Gastrocnemius medialis (tissue), 4 donors: ENCODE measurements at places on chromosomes 11 and 22. TPM values are rescaled to one million over a fixed set of nuclear protein-coding genes. Genes with fewer than 3 reads are reported as not detected.

- DNase-seq, result no peak
Measured at GRCh38 chr11:90639461-90639993, 416.7 kb upstream of the CHORDC1 start.

- DNase-seq, result no peak
Measured at GRCh38 chr22:38347944-38348750, 30.9 kb upstream of the CSNK1E start.

GRCh38 chr11:119476666-119477331 lies 53.8 kb upstream of the THY1 start:
- no peak for DNase-seq

DNA sequence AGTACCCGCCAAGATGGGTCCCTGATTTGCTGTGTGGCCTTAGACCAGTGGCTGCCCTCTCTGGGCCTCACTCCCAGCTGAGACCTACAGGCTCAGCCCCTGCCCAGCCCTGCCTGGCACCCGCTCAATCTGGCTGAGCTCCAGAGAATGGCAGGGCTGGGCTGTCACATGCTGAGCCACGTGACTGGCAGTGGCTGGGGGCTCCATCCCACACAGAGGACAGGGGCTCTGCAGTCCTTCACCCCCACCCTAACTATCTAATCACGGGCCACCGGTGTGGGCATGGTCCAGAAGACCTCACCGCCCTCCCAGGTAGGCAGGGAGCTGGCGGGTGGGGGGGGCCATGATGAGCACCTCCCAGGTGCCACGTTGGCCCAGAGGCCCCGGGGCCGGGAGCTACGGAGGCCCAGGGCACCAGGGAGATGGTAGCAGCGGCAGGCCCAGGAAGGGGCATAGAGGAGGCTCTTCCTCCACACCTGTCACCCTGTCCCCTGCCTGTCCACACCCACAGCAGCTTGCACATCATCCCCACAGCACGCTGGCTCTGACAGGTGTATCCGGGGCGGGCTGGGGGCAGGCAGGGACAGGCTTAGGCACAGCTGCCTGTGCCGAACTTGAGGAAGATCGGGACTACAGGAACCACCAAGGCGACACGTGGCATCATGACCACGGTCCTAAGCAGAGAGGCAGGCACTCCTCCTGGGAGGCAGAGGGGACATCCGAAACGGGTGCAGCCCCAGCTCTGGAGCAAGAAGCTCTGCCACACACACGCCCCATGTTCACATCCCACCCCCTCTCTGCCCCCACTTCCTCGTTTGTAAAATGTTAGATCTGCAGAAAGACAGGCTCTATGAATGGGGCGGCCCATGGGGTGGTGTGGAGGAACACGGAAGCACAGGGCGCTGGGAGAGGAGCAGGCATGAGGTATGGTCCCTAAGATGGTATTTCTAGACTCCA lies 1.5 kb upstream of the ALDH3B1 start:
- no peak for DNase-seq

GRCh38 chr22:48953103-48953720 lies 874.5 kb downstream of the BRD1 start:
- DNase-seq, result no peak

DNA sequence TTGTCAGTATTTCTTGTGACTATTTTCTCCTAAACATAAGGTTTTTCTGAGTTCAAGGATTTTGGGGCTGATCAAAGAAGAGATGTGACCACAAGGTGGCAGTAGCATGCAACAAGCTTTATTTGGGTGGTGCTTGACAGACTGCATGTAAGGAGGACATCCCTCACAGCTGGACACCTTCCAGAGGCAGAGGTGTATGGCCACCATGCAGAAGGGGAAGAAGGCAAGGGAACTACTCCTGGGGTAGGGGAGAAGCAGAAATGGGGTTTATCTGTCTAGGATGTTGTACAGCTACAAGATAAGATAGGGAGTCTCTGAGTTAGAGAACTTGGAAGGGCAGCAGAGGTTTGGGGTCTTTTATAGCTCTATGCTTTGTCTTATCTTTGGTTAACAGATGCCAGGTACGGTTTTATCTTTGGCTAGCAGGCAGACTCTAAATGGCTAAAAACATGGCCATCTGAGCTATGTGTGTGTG lies 5.1 kb upstream of the BIRC2 start:
- peak; percentile 65 for DNase-seq

- no peak for DNase-seq
Measured at GRCh38 chr22:44448271-44448830, 49.7 kb downstream of the RTL6 start.

DNA sequence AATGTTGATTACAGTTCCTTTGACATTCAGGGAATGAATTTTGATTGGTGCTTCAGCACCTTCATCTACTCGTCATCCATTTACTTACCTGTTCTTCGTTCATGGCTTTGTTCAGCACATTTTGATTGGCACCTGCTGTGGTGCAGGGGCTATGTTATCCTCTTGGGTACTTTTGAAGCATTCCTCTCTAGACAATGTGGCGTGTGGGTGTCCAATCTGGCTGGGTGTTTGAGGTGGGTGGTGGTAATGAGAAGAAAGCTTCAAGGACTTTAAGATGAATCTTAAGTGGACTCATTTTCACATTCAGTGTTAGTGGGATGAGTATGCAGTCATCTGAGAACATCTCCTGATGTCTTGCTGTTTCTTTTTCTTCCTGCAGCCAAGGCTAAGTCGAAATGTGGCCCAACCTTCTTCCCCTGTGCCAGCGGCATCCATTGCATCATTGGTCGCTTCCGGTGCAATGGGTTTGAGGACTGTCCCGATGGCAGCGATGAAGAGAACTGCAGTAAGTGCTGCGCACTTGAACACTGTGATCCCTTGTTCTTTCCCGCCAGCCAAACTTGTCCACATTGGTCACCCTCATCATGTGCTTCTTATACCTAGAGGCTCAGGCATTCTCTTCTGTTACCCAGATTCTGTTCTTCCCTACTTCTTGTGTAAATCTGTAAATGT lies 137.5 kb downstream of the LDLRAD3 start:
- no peak for DNase-seq

- DNase-seq, result no peak
Measured at GRCh38 chr11:126739499-126740145, 260.9 kb downstream of the KIRREL3 start.

The ANKRD49 gene
- 9.0 TPM for total RNA-seq

The FOSL1 gene
- 9.3 TPM for total RNA-seq

The P4HA3 gene
- total RNA-seq, result not detected

The CLDN25 gene
- total RNA-seq, result not detected

The SCO2 gene
- not detected for total RNA-seq

The ELP4 gene
- total RNA-seq, result 8.8 TPM

The OSM gene
- total RNA-seq, result not detected

The DEUP1 gene
- not detected for total RNA-seq

The SMTNL1 gene
- total RNA-seq, result 23.0 TPM

The PSMA1 gene
- 205 TPM for total RNA-seq

The POU2F3 gene
- total RNA-seq, result not detected

The RIC3 gene
- 7.1 TPM for total RNA-seq

The PIWIL4 gene
- total RNA-seq, result 1.4 TPM
